Activated T-helper 9 cell treated with anti-CD3 and anti-CD28 coated beads, Interleukin-2, amount 50 U/mL, for 16 hours (primary cell): ENCODE measurements at places on chromosomes 11 and 22.

GRCh38 chr22:19548964-19549363 lies 24.8 kb upstream of the CLDN5 start:
- no peak for DNase-seq

GRCh38 chr11:77155082-77155475 lies 27.0 kb downstream of the MYO7A start:
- no peak for DNase-seq

DNA sequence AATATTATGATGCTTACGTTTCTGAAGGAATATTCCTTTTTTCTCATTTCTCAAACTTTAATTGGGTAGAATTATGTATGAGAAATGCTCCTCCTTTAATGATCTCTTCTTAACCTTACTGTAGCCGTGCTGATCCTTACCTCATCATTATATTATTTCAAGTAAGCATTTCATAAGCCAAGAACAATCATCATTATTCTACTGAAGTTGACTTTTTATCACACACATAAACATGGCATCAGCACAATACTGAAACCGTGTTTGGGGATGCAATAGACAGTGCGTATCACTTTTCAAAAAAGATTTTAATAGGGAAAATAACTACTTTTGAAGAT lies 162.8 kb downstream of the ARHGAP42 start:
- DNase-seq, result no peak

GRCh38 chr11:131217313-131218310 lies 152.8 kb upstream of the NTM start:
- DNase-seq, result no peak

GRCh38 chr11:69357458-69358397 lies 63.8 kb downstream of the MYEOV start:
- DNase-seq, result no peak

GRCh38 chr11:6323291-6323905 lies 3.1 kb upstream of the CAVIN3 start:
- no peak for DNase-seq

- DNase-seq, result no peak
Observed at GRCh38 chr11:107787733-107788132, 70.9 kb downstream of the SLC35F2 start.

DNA sequence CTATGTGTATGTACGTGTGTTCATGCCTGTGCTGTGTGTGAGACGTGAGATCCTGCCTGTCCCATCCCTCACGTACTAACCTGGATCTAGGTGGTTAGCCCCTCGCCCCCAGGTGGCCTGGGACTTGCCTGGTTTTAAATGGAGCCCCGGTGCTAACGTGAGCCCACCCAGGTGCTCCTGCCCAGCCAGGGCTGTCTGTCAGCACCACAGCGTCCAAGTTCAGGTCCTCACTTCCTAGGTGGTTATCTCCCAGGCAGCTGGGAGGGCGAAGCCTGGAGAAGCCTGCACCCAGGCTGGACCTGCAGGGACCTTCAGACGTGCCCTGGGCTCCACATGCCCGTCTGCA lies 86.0 kb downstream of the KCNQ1 start:
- no peak for DNase-seq

- DNase-seq, result no peak
Observed at GRCh38 chr22:37982151-37982785, 2.1 kb downstream of the SOX10 start.

DNA sequence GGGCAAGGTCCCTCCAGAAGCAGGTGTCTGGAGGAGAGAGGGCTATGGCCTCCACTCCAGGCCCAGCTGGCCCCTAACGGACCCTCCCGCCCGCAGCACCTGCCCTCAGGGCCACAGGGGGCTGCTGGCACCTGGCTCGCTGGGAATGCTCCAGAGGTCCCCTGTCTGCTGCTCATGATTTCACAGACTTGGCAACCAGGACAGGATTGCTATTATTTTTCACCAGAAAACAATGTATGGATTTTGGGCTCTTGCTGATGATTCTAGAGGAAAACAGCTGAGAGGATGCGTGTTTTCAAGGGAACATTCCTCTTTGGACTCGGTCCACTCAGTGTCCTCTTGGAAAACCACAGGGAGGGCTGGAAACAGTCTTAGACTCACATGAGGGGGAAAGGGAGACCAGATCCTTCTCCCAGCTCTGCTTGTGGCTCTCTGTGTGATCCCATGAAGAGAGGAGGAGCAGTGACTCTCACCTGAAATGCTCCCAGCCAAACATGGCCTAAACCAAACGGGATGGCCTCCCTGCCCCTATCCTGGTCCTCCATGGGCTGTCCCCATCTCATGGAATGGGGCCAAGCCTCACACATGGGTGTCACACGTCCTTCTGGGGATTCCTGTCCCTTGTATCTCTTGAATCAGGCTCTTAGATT lies 15.8 kb downstream of the MYEOV start:
- no peak for DNase-seq

- no peak for DNase-seq
Observed at GRCh38 chr22:46961591-46962295, 199.3 kb downstream of the TBC1D22A start.

DNA sequence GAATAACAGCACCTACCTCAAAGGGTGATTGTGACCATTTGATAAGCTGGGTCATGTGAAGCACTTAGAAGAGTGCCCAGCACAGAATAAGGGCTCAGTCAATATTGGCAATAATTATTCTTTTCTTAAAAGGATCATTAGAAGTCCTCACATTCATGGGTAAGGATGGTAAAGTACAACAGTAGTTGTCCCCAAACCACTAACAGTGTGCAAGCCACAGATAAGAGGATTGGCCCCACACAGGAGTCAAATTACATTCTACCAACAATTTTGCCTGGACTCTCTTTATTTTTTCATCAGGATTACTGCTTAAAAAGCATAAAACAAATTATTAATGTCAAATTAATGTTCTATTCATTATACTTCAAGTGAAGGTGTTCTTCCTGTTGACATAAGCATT lies 271.5 kb upstream of the PDGFD start:
- DNase-seq, result no peak

DNA sequence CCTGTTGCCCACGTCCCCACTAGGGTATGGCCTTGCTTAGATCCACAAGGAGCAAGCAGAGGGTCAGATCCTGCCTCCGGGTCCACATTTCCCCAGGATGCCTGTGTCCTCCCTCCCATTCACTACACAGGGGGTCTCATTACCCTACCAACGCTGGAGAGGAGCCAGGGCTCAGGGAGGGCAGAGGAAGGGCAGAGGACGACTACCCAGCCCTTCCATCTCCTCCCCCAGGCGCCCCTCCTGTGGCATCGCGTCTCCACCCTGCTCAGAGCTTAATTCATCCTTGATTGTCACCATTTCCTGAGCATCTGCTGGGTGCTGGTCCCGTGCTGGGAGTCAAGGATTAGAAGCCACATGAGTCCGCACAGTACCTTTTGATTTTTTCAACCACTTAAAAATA lies 5.0 kb downstream of the NFAM1 start:
- DNase-seq, result no peak

GRCh38 chr11:36326524-36327419 lies 30.7 kb downstream of the PRR5L start:
- DNase-seq, result no peak

DNA sequence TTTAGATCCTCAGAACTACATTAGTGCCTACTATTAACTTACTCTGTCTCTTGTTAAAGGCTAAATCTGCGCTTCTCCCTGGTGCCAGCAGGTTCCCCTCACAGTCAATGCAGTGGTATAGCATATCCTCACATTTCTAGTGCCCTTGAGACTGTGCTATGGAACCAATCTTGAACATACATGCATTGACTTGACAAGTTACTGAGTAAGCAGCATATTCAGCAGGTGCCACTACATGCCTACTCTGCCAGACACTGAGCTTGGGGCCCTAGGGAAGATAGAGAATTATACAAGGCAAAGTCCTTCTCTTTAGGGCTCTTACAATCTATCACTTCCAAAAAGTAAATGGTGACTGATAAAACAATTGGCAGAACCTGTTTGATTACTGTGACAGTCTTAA lies 3.2 kb downstream of the FUT4 start:
- DNase-seq, result no peak

DNA sequence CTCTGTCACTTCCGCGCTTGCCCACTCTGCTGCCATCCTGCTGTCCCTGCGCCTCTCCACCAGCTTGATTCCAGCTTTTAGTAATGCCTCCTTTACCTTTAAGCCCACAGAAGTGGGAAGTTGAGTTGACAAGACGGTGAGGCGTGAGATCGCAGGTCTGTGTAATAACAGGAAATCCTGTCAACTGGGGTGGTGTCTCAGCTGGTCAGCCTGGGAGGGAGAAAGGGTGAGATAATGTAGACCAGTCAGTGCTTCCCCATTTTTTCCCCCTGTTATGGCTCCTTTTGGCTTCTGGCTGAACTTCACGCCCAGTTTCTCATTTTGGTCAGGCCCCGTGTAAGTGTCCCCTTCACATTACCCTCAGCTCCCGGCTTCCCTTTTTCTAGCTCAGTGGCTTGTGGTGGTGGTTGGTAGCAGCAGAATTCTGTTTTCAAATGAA lies 98.9 kb downstream of the TRAF6 start:
- no peak for DNase-seq
